Activated naive CD4-positive, alpha-beta T cell treated with anti-CD3 and anti-CD28 coated beads, Interleukin-2, amount 50 U/mL, for 72 hours (primary cell): ENCODE measurements at places on chromosomes 4 and X. TPM values are rescaled to one million over a fixed set of nuclear protein-coding genes. Genes with fewer than 3 reads are reported as not detected.

GRCh38 chr4:123116412-123116811, 194.0 kb upstream of the NUDT6 start:
- no peak for DNase-seq

Gene BMX
- total RNA-seq, result not detected

Gene COPS4
- 30.9 TPM for total RNA-seq

- DNase-seq, result no peak
These were observed 115.9 kb upstream of the TEX13D start for GRCh38 chrX:124216396-124217115.

DNA sequence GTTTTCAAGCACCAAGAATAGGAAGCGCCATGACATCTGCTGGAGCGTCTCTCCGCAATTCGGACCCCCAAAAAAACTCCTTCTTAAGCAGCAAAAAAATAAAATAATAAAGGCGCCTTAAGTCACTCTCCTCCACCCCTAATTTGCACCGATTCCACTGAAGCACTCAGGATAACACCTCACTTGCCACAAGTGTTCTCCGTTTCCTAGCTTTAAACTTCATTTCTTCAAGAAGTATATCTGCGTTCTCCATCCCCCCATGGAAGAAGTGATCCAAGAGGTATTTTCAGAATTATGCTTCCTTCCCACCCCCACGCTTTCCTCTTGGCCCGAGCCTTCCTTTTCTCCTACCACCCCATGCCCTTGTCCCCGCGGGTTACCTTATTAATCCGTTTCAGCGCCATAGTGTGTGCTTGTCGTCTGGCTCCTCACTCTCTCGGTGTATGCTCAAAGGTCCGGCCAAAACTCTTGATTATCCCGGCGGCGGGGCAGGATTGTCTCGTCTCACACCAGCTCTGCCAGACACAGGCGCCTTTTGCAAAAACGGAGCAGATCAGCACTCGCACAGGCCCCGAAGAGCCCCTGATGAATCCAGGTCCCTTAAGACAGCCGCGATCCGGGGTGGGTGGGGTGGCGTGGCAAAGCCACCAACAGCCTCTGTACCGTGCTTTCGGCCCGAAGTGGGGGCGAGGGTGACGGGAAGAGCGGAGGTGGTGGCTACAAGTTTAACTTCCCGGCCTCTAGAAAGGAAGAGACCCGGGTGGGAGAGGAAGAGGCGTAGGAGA, 1.1 kb downstream of the UBE2D3 start:
- DNase-seq, result no peak

DNA sequence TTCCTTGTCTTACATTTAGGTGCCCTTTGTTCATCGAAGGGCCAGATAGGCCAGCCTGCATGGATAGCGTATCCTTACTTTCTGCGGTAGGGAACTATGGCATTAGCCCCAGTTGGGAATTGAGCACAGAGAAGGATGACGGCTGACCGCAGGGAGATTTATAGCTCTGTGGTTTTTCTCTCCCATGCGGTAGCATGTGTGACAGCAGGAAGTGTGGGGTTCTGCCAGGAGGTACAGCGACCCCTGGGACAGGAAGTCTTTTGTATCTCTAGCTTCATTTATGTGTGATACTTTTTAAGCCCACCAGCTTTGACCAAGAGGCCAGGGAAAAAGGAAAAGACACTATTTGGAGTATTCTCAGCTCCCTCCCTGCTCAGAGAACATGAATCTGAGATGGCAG, 33.1 kb downstream of the GAB3 start:
- DNase-seq, result no peak

GRCh38 chr4:26346203-26346620, 25.4 kb downstream of the RBPJ start:
- no peak for DNase-seq

DNA sequence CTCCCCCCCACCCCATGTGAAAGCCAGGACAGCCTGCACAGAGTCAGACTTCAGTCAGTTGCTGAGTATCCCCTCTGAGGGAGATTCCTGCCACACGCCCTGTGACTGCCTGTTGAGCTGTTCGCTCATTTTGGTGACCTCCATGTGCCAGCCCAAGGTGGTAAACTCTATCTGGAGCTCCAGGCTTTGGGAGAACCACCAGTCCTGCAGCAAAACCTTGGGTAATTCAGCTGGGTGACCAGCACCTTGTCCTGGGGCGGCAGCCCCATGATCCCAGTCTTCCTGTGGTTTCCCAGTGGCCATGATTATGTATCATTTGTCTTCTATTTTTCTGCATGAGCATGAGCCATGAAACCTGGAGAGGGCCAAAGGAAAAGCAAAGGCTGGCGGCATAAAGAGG, 73.4 kb downstream of the NBDY start:
- no peak for DNase-seq

GRCh38 chrX:151085207-151085606, 91.2 kb upstream of the GPR50 start:
- DNase-seq, result no peak

- DNase-seq, result no peak
These were observed 54.4 kb downstream of the KLHL13 start for GRCh38 chrX:118062048-118062789.

Gene FAM114A1
- 0.41 TPM for total RNA-seq

Gene AMTN
- not detected for total RNA-seq

- DNase-seq, result no peak
These were observed 94.9 kb upstream of the DDIT4L start for GRCh38 chr4:100285121-100285520.

Gene OCRL
- total RNA-seq, result 0.96 TPM

Gene TEX13C
- not detected for total RNA-seq

Gene MGAT4D
- total RNA-seq, result not detected

GRCh38 chr4:94446386-94446785, 5.4 kb upstream of the PDLIM5 start:
- no peak for DNase-seq

Gene GAGE13
- not detected for total RNA-seq

DNA sequence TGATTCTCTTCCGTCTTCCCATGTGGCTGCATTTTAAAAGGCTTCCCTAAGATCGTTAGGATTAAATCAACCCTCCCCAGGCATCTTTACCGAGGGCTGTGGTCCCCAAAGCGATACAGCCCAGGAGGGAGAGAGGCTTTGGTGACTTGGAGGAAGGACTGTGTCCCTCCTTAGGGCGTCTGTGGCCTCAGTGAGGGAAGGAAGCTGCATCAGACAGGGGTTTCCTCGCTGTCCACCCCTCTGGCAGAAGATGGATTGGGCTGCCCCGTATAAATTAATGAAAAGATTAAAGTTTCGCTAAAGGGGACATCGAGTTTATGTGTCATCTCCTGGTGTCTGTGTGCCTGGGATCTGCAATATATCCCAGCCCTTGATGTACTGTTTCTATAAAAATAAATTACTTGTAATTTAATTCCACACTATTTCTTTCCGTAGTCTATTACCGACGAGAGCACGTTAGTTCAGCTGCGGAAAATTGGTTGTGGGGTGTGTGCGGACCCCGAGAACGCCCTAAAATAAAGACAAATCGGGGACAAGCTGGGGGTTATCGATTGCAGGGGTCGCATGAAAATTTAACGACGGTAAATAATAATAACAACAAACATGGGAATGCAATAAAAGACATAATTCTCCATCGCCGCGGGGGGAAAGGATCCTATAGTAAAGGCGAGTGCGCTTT, 6.5 kb downstream of the SHOX start:
- DNase-seq, result no peak

Gene SMIM10
- 1.5 TPM for total RNA-seq

DNA sequence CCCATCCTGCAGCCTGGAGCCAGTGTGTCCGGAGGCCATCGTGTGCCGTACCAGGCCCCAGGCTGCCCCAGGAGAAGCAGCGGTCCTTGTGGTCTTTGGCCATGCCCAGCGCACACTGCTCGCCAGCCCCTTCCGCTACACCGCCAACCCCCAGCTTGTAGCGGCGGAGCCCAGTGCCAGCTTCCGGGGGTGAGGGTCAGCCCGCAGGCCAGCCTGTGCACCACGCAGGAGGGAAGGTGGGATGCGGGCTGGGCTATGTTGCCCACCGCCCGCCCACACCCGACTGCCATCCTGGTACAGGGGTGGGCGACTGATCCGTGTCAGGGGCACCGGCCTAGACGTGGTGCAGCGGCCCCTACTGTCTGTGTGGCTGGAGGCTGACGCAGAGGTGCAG, 7.6 kb upstream of the SRPK3 start:
- peak; percentile 3 for DNase-seq

- DNase-seq, result no peak
These were observed 4.4 kb downstream of the SORCS2 start for GRCh38 chr4:7196736-7197135.

DNA sequence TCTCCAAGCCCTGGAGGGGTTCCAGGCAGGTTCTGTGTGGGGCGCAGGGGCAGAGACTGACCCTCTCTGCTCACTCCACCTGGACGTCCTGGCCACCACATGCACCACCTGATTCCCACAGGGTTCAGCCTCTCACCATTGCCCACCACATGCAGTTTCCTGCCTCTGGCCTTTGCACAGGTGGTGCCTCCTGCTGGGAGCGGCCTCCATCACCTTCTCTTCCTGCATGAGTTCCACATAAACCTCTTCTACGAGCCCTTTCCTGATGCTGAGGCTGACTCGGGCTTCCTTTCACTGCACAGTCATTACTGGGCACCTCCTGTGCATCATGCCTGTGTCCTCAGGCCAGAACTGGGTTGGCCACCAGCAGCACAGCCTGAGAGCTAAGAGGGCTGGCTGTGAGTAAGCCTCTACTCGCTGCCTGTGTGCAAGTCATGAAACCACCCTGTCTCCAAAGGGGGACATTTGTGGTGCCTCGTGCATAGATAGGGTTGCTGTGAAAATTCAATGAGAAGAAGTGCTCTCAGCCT, 19.9 kb downstream of the MAN2B2 start:
- no peak for DNase-seq

DNA sequence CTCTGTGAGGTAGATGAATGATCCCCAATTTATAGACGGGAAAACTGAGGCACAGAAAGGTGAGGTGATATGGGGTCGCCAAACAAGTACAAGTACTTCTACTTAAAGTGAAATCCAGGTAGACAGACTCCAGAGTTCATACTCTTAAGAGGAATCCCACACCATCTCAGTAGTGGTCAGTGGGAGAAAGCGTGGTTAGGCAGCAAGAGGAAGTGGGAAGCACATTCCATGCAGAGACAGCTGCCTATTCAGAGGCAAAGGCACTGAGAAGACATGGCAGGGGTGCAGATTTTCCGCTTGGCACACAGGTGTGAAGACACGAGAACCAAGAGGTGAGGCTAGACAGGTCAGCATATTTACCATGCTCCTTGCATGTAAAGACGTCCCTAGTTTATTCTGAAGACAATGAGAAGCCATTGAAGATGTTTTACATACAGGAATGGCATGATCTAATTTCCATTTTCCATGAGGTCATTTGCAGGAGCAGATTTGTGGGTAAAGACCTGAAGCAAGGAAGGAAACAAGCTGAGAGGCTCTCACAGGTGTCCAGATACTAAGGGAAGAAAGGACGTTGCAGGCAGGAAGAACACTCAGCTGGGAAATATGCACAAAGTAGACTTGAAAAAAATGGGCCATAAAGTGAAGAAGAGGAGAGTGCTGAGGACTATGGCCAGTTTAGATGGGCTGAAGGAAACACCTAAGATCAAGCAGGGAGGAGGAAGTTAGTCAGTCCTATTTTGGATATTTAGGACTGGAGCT, 17.3 kb upstream of the CLNK start:
- DNase-seq, result no peak

Gene HMX1
- total RNA-seq, result not detected

DNA sequence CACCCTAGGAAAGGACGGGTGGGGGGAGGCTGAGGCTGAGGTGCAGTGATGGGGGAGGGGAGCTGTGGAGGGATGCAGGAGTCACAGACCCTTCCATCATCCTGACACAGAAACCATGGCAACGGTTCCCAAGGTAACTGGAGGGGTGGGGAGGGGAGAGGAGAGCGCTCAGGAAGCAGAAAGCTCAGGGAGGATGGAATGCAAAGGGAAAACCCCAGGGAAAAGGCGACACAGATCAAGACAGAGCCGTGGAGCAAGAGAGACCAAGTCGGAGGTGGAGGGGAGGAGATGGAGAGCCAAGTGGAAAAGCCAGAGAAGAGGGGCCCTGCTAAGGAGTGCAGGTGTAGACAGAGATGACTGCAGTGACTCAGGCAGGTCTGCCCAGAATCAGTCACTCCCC, 14.5 kb downstream of the L1CAM start:
- no peak for DNase-seq

Gene CLDN2
- not detected for total RNA-seq

DNA sequence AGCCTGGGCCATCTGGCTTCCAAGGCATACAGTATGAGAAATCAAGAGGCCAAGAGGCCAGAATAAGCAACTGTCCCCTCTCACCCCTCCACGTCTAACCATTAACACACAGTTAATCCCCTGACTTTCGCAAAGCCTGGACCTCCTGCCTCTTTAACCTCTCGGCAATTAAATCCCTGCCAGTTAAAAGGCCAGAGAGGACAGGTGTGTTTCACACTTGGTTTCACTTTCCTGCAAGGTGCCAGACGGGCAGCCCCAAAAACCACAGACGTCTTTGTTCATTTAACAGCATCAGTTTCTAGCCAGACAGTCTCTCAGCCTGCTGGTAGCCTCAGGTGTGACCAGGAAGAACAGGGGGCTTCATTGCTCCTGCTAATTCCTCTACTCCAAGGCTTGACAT, 91.1 kb upstream of the KIT start:
- no peak for DNase-seq

DNA sequence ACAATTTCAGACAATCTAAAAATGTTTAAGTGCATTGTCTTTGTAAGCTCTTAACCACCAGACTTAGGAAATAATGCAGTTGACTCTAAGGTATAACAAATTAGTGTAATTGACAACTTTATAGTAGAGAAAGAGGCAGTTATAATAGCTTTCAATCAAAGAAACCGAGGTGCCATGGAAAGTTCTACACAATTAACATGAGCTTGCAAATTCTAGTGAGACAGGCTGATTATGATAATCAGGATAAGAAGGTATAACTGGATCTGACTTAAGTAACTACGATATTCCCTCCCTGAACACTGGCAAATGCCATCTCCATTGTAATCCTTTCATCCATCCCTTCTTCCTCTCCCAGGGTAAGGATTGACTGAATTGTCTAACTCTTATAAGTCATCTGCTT, 11.4 kb upstream of the KLHL5 start:
- no peak for DNase-seq

DNA sequence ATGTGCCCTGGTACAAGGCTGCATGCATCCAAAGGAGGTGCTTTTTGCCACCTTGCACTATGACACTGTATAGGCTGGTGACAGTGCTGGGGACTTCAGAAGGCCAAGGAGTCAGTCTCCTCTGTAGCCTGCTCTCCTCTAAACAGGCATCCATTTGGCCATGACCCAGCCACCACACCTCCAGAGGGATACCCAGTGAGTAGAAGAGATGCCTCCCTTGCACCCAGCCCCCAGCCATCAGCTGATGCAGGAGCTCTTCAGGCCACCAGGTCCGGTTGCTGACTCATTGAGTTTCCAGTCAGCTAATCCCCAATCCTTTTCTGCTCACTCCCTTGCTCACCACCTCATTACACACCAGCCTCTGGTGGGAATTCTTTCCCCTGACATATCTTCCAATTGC, 99.8 kb downstream of the PJA1 start:
- no peak for DNase-seq
